ENCODE measurements at places on chromosomes 12 and 14.

DNA sequence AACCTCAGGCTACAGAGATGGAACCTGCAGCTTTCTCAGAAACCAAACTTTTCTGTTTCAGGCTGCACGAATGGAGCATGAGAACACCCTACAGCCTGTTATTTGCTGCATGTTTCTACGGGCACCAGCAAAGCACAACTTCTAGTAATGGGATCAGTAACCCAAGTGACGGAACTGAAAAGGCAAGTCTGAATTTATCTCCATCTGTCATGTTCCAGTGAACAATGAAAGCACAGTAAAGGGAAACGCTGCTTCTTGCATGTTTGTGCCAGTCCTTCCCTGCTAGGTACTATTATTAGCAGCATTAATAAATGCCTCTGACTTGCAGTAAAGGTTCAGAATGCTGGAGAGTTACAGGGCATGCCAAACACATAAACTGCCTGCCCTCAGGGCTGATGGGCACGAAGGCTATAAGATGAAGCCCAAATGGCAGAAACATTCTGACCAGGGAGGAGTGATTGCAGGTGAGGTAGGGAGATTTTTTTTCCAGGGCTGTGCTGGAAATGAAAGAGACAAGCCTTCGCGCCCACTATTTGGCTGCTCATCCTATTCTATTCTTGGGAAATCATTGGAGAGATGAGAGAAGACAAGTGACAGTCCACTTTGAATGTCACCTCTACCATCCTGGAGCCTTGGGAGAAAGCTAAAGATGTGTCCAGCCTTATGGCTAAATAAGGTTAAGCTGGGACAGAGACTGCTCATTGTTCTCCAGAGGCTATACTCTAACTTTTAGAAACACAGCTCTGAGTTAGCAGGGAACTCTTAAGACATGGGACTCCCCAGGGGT lies 100.4 kb upstream of the PLXNC1 start:
- DNase-seq = no peak

- peak; percentile 51 for DNase-seq
Observed at GRCh38 chr14:56002876-56003625, 115.2 kb upstream of the PELI2 start.

DNA sequence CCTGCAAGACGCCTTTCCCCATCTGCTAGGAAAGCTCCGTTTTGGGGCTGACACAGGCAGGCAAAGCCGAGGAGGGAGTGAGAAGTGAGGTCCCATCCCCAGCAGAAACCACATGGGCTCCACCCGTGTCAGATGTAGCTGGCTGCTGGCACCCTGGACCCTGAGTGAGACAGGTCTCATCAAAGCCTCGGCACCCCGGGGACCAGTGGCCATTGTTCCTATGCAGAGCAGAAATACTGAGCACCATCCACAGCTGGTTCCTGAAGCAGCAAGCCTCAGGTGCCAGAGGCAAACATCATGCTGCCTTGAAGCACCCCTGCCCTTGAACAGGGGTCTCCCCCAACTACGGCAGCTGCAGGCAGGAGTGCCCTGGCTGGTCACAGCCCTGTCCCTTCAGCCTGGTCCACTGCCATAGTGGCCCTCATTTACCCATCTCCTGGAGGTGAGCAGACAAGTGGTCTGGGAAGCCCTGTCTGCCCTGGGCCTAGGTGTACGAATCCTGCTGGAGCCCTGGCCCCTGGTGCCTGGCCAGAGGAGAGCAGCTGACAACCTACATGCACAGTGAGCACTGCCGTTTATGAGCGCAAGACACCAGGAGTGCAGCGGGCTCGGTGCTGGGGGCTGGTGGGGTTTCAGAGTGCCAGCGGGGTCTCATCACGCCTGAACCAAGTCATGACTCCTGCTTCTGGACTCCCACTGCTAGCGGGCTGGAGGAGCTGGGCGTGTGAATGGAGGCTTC lies 289.8 kb upstream of the RTL1 start:
- no peak for DNase-seq

DNA sequence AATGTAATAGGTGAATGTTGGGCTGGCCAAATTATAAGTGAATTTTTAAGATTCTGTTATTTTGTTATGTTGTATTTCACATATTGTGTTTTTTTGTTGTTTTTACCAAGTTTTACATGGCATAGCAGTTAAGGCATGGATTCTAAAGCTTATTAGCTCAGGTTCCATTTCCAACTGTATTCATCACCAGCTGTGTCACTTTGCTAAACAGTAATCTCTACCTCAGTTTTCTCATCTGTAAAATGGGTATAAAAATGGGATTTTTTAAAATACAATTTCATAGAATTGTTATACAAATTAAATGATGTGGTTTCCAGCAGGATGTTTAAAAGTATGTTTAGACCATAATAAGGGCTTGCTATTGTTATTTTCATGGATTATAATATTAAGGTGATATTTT lies 512.2 kb downstream of the SLC16A7 start:
- no peak for DNase-seq

- no peak for DNase-seq
Observed at GRCh38 chr12:74321381-74321780, 216.3 kb upstream of the ATXN7L3B start.

DNA sequence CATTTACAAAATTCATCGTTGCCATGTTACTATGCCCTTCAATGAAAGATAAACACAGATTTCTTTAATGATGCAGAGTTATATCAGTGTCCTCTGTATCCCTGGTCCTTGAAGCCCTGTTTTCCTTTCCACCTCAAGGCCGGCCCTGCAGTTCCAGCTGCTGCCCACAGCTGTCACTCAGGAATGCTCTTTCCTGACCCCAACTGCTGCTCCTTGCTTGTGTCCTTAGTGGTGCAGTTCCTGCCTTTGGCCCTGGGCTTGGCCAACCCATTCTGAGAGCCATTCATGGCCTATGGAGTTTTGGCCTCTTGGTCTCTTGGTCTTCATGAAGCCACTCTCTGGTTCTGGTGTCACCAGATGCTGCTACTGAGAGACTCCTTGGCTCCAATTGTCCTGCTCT lies 93.1 kb downstream of the GAS2L3 start:
- DNase-seq = no peak

- DNase-seq = no peak
Observed at GRCh38 chr14:94460631-94461416, 8.2 kb upstream of the SERPINA11 start.

- no peak for DNase-seq
Observed at GRCh38 chr12:51525518-51525917, 65.5 kb upstream of the SCN8A start.

All from stimulated activated CD4-positive, alpha-beta T cell treated with anti-CD3 and anti-CD28 coated beads, Interleukin-4, amount 100 ng/mL, for 24 hours (primary cell).